ENCODE measurements at places on chromosomes 12 and 14. TPM values are rescaled to one million over a fixed set of nuclear protein-coding genes. Genes with fewer than 3 reads are reported as not detected.

The CLEC1B gene
- total RNA-seq, result not detected

The C3AR1 gene
- total RNA-seq, result 9.6 TPM

The RIPK3 gene
- 2.9 TPM for total RNA-seq

The EPYC gene
- not detected for total RNA-seq

The SUPT16H gene
- total RNA-seq, result 35.2 TPM

- no peak for DNase-seq
Observed at GRCh38 chr12:449203-449602, 10.5 kb upstream of the B4GALNT3 start.

DNA sequence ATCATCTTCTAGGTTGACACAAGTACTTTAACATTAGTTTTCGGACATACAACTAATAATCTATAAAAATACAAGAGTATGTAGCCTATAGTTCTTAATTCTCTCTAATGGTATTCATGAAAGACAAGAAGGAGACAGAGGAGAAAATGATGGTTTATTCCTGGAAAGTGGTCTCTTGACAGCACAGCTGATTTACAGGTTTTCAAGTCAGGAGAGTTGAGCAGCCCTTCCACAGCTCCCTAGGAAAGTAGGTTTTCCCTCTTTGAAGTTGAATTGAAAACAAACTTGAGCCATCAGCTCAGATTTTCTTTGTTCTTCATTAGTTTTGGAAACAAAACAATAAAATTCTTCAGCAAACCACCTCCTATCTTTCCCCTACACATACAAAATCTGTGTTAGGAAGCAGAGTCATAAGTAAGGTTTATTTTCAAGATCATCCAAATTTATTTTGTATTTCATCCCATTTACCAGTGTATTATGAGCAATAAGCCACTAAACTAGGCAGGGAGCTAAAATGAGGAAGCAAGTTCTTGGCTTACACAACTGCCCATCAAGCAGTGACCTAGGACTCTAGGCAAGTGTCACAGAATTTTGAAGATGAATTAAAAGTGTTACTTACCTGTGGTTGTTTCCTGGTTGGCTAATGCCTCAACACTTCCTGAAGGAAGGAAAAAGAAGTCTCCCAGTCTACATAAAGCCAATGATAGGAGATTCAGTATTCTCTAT, 357.0 kb downstream of the BCAT1 start:
- DNase-seq, result no peak

DNA sequence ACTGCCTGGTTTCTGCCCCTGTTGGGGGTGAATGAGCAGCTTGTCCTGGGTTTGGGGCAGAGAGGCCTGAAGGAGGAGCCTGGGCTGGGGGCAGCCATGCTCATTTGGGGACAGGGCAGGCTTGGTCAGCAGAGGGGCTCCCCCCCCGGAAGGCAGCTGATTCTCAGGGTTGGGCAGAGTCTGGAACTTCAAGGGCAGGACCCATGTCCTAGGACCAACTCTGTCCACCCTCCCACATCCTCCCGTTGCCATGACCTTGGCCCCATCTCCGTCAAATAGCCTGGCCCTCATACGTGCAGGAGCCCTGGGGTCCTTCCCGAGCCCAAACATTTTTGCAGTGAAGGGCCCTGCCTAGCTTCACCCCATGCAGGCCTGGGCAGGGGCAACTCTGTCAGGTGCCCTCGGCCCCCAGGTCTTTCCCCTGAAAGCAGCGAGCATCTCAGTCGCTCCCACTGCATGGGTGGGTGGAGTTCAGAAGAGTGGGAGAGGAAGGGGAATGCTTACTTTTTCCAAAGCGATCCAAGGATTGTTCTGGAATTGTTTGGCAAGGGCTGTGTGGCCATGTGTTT, 32.6 kb downstream of the TNFAIP2 start:
- DNase-seq, result no peak

DNA sequence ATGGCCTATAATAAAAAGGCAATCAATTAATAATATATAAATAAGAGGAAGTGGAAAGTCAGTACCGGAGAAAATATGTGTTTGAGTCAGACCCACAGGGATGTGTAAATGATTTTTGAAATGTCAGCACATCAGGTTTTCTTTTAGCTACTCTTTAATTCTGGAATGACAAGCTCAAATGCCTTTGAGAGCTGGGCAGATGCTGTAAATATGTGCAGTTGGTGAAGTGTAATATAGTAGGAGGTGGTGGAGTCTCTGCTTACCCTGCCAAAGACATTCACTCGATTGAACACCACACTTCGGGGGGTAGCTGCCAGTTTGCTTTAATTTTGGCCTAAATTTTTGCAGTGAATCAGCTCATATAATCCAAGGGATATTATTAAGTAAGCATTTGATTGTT, 93.0 kb downstream of the PLEKHA5 start:
- no peak for DNase-seq

- DNase-seq, result no peak
Observed at GRCh38 chr12:97051341-97051740, 144.3 kb downstream of the NEDD1 start.

- DNase-seq, result no peak
Observed at GRCh38 chr14:91032248-91032647, 28.2 kb downstream of the RPS6KA5 start.

DNA sequence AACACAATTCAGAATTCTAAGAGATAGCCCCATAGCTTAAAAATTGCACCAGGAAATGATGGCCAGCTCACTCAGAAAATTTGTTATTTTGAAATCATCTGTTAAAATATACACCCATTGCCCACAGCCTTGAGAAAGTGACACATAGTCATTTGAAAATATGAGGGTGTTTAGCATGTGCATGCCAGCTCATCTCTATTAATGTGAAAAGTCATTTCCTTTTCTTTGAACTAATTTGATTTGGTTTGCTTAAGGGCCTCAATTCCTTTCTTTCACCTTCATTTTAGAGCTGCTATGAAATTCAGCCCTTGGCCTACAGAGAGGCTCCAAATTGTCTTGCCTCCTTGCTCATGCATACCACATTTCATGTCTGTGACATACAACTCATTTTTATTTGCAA, 241.4 kb downstream of the PHLDA1 start:
- no peak for DNase-seq
